CD4-positive, alpha-beta T cell treated with Interleukin-17A for 4 hours (primary cell): ENCODE measurements at places on chromosomes 6 and 20.

- DNase-seq: peak; percentile 2
Observed at GRCh38 chr20:9068841-9069663, at the start of gene PLCB4. Gene PLCB4 (plus strand): TSS chr20:9069087. CDS start chr20:9307815, 238,728 bp downstream.

DNA sequence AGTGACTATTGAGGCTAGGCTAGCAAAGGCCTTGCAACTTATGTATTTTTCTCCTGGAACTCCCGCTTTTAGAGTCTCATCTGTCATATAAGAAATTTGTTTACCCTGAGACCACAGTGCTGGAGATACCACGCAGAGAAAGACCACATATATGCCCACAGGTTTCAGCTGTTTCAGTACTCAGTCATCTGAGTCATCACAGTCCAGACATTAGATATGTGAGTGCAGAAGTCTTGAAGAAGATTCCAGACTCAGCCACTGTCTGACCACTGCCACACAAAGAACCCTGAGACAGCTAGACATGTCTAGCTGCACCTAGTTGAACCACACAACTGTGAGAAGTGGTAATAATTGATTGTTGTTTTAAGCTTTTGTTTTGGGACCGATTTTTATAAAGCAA is 648.3 kb downstream of the EPM2A start:
- DNase-seq: no peak

DNA sequence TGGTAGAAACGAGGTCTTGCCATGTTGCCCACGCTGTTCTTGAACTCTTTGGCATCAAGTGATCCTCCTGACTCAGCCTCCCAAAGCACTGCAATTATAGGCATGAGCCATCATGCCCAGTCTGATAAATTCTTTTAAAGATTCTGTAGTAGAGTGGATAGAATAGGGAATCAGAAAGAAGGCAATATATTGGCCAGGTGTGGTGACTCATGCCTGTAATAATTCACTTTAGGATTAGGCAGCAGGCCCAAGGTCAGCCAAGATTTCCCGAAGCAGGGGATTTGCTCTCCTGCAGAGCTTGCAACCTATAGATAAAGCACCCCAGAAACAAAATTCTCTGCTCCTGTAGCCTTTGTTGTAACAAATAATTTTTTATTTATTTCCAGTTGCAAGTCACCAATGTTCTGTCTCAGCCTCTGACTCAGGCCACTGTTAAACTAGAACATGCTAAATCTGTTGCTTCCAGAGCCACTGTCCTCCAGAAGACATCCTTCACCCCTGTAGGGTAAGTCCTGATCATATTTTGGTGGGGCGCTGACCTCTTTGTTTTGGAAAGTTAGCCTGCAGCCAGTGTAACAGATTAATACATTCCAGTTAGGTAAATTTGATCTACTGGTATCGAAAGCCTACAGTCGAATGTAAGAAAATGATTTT is 30.4 kb upstream of the MROH8 start:
- no peak for DNase-seq

GRCh38 chr6:55632953-55633352 is 54.0 kb upstream of the HMGCLL1 start:
- DNase-seq: no peak

GRCh38 chr6:37702314-37702713 is 4.6 kb upstream of the MDGA1 start:
- no peak for DNase-seq

DNA sequence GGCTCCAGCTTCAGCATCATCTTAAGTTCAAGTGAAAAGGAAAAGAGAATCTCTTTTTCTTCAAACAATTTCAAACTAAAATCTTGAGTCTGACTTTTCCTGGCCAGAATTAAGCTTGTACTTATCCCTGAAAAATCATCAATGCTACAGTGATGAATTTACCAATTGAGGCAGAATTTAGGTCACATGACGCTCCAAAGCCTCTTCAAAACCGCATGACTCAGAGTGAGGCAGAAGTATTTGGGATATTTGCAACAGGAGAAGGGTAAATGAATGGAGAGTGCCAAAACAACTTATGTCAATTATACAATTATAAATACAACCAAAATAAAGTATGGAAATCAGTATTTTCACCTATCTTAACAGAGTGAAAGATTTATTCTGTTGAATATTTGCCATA is 515.5 kb downstream of the COL12A1 start:
- DNase-seq: no peak

DNA sequence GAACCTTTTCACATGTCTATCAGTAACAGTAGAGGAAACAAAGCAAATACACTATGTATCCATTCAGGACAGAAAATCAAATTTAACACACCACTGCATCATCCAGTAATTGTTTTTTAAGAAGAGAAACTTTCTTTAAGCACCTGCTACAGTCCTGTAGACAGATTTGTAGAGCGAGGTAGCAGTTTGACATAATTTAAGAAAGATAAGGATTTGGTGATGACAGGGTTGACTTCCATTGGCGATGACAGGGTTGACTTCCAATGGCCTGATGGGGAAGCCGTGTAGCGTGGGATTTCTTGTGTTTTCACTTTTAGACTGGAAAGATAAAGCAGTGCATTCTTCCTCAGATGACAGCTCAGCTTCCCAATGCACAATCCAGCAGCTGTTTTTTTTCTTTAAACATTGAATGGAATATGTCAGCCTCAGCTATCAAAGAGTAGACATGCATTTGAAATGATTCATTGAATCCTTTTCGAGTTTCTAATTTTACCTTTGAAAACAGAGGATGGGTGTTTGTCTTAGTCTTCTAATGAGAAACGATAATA is 68.5 kb downstream of the ECT2L start:
- DNase-seq: no peak

DNA sequence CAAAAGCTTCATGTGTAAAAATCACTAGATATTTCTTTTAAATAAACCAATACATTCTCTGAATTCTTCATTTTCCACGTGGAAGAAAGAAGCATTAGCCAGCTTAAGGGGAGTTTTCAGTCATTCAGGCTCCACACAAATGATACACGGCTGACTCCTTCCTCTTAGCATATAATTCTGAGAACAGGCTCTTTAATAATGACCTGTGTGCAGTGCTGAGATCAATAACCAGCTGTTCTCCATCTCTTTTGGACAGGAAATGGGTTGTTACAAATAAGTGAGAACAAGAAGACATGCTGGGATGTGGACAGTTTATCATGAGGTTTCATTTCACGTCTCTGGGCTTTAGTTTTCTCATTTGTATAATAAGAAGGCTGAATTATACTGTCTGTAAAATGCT is 146.9 kb upstream of the C6orf118 start:
- DNase-seq: no peak

DNA sequence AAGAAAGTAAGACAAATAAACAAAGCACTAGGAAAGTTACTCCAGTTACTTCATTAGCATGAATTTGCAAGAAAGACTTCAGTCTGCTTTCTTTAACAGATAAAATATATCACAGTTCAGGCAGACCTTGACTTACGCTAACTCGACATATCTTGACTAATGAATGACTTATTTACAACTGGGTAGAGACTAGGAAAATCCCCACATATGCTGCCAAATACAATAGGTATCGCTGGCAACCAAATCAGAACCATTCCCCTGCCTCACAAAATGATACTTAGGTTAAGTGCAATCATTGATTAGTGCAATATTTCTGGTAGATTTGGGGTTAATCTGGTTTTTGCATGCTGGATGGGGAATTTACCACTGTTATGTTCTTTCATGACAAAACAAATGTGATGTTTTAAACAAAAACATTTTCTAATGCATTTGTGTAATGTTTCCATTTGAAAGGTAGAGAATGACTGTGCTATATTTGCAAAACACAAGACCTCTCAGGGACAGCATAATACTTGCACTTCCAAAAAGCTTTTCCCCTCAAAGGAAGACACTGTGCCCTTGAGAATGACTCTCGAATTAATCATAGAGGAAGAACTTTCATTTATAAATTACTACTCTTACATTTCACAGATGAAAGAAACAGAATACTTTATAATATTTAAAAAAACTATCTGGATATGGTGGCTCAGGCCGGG is 101.6 kb downstream of the PRKN start:
- no peak for DNase-seq

GRCh38 chr6:71768356-71768755 is 118.0 kb upstream of the RIMS1 start:
- DNase-seq: no peak

DNA sequence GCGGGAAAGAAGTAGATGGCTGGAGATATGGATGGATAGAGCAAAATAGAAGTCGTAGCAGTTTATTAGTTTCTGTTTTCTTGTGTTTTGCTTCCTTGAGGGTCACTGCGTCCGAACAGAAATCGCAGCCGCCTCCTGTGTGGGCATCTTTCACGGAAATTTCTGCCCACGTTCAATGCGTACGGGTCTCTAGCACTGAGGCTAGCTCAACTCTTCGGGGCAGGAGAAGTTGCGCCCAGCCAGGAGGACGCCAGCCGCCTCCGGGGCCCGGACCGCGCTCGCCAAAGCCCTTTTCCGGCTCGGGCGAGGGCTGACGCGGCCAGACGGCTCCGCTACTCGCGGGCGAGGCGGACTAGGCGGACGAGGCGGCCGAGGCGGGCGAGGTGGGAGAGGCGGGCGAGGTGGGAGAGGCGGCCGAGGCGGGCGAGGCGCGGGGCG is 814 bp downstream of the TFAP2B start:
- no peak for DNase-seq

DNA sequence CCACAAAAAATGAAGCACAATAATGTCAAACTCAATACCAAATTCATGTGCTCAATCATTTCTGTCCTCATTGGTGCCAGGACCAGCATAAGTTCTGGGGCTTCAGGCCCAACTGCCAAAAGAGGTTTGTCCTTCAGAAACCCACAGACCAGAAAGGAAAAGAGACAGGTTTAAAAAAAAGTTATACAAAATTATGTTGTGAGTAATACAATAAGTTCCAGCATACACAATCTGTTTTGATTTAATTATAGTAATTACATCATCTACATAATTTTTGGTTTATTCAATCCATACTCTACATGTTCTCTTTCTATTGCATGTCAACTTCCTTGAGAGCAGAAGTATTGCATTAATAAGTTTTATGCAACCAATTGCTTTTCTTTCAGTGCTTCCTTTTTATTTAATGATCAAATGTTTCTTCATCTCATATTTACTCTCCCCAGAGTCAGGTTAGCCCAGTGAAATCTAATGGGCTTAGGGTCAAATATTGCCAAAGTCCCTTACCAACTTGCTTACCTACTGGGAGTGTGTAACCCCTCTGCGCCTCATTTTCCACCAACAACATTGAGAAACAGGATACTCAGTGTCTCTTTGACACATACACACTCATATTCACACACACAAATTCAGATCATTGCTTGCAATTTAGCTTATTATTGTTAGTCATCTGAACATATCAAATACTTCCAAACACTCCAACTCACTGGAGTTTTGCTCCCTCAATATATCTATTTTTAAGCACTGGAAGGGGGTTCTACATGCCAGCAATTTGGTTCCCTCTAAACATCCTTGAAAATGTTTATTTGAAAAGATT is 424.4 kb upstream of the MARCKS start:
- no peak for DNase-seq

GRCh38 chr20:6466075-6466810 is 301.2 kb upstream of the BMP2 start:
- DNase-seq: no peak

- no peak for DNase-seq
Observed at GRCh38 chr20:41497186-41497895, 120.8 kb downstream of the CHD6 start.
